ENCODE measurements at places on chromosomes 13 and 19. TPM values are rescaled to one million over a fixed set of nuclear protein-coding genes. Genes with fewer than 3 reads are reported as not detected.

DNA sequence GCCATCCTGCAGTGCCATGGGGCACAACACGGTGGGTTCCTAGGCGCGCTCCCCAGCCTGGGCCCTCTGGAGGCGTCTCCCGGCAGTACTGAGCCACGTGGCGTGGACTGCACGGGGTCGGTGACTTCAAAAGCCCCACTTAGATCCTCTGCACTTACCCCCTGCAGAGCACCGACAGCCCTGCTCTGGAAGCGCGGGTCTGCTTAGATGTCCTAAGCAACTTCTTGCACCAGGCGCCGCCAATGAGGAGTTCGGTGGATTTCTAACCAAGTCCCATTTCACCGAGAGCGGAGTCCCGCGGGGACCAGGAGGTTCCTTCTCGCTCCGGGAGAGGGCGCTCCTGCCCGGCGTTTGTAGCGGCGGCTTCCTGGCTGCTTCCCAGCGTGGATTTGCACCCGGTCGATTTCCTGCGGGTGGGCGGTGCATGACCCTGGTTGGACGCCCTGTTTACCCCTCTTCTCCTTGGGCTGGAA lies 25.2 kb upstream of the ZNF845 start:
- H3K27me3 ChIP-seq, result no peaks in the 10 kb centered on the region
- H3K36me3 ChIP-seq, result no peaks in the 10 kb centered on the region
- H3K4me1 ChIP-seq, result no peaks in the 10 kb centered on the region
- peak; percentile 56 for DNase-seq
- H3K4me3 ChIP-seq, result peak overlapping the region; percentile 20

DNA sequence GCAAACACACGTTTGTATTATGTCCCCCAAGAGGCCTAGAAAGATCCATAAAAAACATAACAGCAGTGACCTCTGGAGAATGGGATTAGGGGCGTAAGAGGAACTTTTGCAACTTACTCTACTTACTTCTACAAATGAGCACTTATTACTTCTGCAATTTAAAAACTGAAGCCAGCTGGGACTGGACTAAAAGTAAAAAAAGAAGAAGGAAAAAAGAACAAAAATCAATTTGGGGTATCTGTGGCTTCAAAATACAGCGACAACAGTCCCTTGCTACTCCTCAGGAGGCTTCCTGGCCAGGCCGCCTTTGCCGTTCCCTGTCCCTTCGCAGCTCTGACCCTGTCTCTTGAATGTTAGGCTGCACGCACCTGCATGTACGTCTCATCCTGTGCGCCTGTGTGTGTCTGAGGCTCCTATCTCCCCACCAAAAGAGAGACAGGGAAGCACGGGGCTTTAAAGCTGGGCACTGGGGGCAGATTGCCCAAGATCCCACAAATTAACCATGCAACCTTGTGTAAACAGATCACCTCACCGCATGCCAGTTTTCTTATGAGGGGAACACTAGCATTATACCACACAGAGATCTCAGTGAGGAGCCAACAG lies 12.1 kb upstream of the FKRP start:
- no peak overlapping the region for H3K4me3 ChIP-seq
- no peaks in the 10 kb centered on the region for H3K4me1 ChIP-seq
- H3K36me3 ChIP-seq, result peaks cover 66% of the 10 kb centered on the region
- H3K27me3 ChIP-seq, result no peaks in the 10 kb centered on the region
- H3K27ac ChIP-seq, result no peak overlapping the region
- no peak for DNase-seq

- H3K4me3 ChIP-seq, result no peak overlapping the region
- no peaks in the 10 kb centered on the region for H3K36me3 ChIP-seq
- no peak overlapping the region for H3K27ac ChIP-seq
Observed at GRCh38 chr19:6101991-6102390, 8.3 kb downstream of the RFX2 start.

DNA sequence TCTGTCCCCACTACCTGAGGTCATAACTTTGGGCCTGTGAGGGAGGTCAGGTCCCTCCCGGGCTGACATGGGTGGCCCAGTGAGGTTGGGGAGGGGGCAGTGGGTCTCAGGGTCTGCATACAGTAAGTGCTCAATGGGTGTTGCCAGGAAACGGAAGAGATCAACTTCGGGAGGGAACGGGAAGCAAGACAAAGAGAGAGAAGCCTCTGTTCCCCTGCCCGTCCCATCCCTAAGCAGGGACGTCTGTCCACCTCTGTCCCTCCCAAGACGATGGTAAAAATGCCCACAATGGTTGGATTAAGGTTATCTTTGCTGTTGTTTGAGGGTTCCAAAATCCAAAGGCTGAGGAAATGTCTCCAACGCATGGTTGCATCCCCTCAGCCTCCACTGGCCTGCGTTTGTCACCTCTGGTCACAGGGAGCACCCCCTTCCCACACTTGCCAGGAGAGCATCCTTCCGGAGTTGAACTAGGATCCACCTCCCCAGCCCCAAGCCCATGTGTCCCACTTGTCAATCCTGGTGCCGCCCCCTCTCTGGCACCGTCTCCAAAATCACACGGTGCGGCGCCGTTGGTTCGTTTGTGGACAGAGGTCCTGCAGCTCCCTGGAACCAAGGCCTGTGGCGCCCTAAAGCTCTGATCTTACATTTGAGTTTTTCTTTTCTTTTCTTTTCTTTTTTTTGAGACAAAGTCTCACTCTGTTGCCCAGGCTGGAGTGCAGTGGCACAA lies 774 bp upstream of the HOMER3 start:
- peaks cover 8% of the 10 kb centered on the region for H3K4me1 ChIP-seq
- no peak for DNase-seq
- no peaks in the 10 kb centered on the region for H3K27me3 ChIP-seq

DNA sequence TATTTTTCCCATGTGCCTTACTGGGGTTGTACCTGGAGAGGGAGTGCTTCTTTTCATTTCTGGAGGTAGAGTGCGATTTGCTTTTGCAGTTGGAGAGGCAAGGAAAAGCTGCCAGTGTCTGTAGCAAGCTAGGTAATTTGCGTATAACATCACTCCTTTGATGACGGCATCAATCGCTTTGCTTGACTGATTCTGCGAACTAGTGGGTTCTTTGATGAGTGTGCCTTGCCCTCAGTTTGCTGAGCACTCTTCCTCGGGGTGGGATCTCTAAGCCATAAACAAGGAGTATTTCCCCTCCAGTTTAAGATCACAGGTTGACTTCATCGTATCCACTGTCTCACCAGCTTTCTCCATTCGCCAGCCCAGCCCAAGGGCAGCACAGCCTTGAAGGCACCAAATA lies 344.5 kb downstream of the KCNRG start:
- H3K36me3 ChIP-seq, result no peaks in the 10 kb centered on the region
- H3K4me1 ChIP-seq, result no peaks in the 10 kb centered on the region
- no peak for DNase-seq
- H3K27ac ChIP-seq, result no peak overlapping the region

DNA sequence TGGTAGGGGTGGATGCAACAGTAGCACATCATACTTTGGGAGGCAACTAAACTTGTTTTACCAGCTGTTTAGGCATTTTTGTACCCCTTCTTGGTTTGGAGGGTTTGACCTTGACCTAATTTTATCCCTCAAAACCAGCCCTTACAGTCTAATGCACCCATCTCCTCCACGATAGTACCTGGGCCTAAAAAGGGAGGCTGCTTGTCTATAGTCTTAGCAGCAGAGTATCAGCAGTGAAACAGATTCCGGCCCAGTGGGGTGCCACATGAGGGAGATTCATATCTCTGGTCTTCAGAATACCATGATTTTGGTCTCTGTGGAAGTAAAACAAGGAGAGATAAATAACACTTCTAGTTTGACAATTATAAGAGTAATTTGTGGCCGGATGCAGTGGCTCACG lies 39.5 kb upstream of the ATP12A start:
- H3K27me3 ChIP-seq, result no peaks in the 10 kb centered on the region
- no peak overlapping the region for H3K27ac ChIP-seq
- no peaks in the 10 kb centered on the region for H3K36me3 ChIP-seq
- H3K4me3 ChIP-seq, result no peak overlapping the region
- no peak for DNase-seq

- no peaks in the 10 kb centered on the region for H3K27me3 ChIP-seq
- H3K36me3 ChIP-seq, result no peaks in the 10 kb centered on the region
- H3K27ac ChIP-seq, result no peak overlapping the region
- H3K4me3 ChIP-seq, result no peak overlapping the region
- DNase-seq, result no peak
Observed at GRCh38 chr13:98796798-98797197, 44.3 kb upstream of the SLC15A1 start.

DNA sequence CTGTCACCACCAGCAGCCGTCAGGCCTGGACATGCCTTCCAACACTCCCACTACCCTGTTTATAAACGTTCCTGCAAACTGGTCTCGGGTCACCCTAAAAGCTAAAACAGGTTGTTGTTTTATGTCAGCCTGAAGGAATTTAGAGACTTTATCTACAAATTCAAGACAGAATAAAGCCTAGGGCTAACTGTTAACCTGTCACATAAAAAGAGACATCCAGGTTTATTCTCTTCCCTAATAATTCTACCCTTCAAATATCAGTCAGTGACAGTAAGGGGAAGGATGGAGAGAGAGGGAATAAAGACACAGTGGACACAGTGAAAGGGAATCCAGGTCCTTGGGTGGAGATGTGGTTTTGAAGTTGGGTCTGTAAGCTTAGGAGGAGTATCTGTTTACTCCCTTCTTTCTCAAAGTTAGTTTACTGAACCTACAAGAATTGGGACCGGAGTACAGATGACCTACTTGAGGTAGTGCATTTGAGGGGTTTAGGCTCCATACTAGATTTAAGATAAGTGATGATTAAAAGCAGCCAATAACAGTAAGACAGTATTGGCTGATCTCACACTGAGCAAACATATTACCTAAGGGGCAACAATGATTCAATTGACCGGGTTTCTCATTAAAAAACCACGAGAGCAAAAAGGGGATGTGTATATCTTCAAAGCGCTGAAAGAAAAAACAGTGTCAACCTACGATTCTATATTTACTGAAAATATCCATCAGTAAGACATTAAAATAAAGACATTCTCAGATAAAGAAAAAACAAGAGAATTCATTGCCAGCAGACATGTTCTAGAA lies 142.7 kb downstream of the USP12 start:
- no peak overlapping the region for H3K4me3 ChIP-seq
- H3K4me1 ChIP-seq, result no peaks in the 10 kb centered on the region
- no peak for DNase-seq
- no peak overlapping the region for H3K27ac ChIP-seq
- no peaks in the 10 kb centered on the region for H3K27me3 ChIP-seq

DNA sequence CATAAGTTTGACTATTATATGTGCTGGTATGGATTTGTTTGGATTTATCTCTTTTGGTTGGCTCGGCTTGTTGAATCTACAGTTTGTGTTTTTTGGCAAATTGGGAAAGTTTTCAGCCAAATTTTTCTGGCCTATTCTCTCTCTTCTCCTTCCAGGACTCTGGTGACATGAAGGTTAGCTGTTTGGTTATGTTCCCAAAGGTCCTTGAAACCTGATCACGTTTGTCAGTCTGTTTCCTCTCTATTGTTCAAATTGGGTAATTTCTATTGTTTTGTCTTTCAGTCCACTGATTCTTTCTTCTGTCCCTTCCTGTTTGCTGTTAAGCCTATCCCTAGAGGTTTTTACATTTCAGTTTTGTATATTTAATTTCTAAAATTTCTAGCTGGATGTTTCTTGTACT lies 81.5 kb upstream of the SHISA2 start:
- no peak overlapping the region for H3K4me3 ChIP-seq
- no peak overlapping the region for H3K27ac ChIP-seq
- no peak for DNase-seq
- no peaks in the 10 kb centered on the region for H3K36me3 ChIP-seq
- H3K4me1 ChIP-seq, result no peaks in the 10 kb centered on the region
- no peaks in the 10 kb centered on the region for H3K27me3 ChIP-seq

DNA sequence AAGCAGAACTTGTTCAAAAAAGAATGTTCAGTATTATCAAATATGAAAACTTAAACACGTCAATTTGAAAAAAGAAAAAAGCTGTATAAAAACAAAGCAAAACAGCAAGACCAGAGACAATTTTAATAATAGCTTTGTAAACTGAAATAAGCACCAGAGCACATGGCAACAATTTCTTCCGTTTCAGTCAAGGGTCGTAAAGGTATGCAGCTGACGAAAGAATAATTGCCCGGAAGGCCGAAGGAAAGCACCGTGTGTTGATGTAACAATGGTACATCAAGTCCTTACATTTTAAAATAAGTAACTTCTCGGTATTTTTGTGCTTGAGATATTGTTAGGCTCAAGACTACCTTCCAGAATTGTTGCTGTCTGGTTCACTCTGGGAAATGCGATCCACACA lies 1.7 kb downstream of the PROSER1 start:
- H3K36me3 ChIP-seq, result no peaks in the 10 kb centered on the region
- no peaks in the 10 kb centered on the region for H3K27me3 ChIP-seq
- H3K4me3 ChIP-seq, result peak overlapping the region; percentile 99

GRCh38 chr19:43759515-43759914 lies 4.8 kb upstream of the SMG9 start:
- no peaks in the 10 kb centered on the region for H3K27me3 ChIP-seq
- DNase-seq, result no peak
- H3K36me3 ChIP-seq, result no peaks in the 10 kb centered on the region
- H3K4me3 ChIP-seq, result no peak overlapping the region

DNA sequence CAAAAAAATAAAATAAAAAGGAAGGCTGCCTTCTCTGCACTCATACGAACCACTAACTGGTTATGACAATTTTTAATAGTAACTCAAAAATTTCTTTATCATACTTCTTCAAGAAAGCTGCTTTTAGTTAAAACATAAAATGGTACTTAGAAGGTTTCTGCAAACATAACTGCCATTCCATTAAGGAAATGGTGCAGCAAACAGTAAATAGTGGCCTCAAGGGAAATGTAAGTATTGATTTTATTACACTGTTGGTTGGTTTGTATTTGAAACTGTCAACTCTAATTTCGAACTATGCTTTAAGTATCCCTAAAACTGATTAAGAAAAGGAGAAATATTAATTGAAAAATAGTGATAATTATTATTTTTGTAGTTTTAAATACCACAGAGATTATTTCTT lies 278.0 kb downstream of the DACH1 start:
- no peaks in the 10 kb centered on the region for H3K4me1 ChIP-seq
- no peak overlapping the region for H3K4me3 ChIP-seq
- H3K27ac ChIP-seq, result no peak overlapping the region
- H3K27me3 ChIP-seq, result no peaks in the 10 kb centered on the region

- H3K4me3 ChIP-seq, result peak overlapping the region; percentile 71
- H3K4me1 ChIP-seq, result no peaks in the 10 kb centered on the region
- H3K27ac ChIP-seq, result no peak overlapping the region
Observed at GRCh38 chr19:3184847-3185460, 776 bp upstream of the NCLN start.

GRCh38 chr13:109494925-109495369 lies 291.4 kb downstream of the IRS2 start:
- H3K4me1 ChIP-seq, result no peaks in the 10 kb centered on the region
- H3K27ac ChIP-seq, result no peak overlapping the region
- H3K36me3 ChIP-seq, result no peaks in the 10 kb centered on the region
- H3K4me3 ChIP-seq, result no peak overlapping the region
- H3K27me3 ChIP-seq, result no peaks in the 10 kb centered on the region

DNA sequence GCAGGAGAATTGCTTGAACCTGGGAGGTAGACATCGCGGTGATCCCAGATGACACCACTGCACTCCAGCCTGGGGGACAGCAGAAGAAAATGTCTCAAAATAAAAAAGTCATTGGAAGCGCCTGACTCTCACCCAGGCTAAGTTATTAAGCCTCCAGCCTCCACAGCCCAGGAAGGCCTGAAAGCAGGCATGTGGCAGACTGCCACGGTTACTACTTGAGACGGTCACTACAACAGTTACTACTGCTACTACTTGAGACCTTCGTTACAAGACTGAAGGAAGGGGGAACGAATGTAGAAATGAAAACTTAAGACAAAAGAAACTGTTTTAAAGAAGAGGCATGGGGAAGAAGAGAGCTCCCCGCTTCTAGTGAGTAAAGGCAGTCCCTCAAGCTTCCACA lies 9.6 kb downstream of the PRR22 start:
- H3K27ac ChIP-seq, result no peak overlapping the region
- DNase-seq, result no peak
- H3K4me3 ChIP-seq, result no peak overlapping the region
- H3K36me3 ChIP-seq, result no peaks in the 10 kb centered on the region

Gene ATP4A
- total RNA-seq, result 0.50 TPM

Gene SPINT2
- 303 TPM for total RNA-seq

Gene ZSCAN5A
- total RNA-seq, result 11.0 TPM

Gene IGFL2
- total RNA-seq, result not detected

Gene ZNF507
- total RNA-seq, result 28.8 TPM
